ENCODE measurements at places on chromosomes 3 and 15.

DNA sequence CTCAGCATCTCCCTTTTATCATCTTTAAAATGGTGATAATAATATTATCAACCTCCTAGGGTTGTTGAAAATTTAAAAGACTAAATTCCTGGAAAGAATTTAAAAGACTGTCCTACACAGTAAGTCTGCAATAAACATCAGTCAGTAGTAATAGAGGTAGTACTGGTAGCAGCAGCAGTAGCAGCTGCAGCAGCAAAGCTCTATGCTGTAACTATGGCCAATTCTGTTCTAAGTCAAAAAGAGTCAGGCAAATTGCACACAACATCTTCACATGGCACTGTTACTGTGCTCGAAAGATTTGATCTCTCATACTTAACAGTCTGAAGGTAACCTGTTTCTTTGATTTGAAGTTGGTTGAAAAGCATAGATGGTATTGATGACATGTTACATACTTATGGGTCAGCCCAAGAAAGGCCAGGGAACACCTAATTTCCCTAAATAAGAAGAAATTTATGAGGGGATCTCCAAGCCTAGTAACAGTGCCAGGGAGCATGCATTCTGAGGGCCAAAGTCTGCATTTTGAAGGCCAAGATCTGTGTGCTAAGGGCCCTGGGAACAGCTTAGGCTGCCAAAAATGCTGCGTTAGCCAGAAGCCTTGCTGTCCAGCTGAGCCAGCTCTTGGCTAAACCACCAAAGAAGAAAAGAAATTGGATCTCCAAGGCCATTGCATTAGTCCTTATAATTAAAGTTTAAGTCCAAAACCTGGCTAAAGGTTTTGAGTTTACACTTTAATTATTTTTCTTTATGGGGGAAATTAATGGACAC lies 68.2 kb downstream of the SIDT1 start:
- no peak for DNase-seq

GRCh38 chr3:122200661-122201060 lies 17.2 kb downstream of the CASR start:
- DNase-seq: no peak

- no peak for DNase-seq
Observed at GRCh38 chr15:90400005-90400758, 12.1 kb downstream of the IQGAP1 start.

- no peak for DNase-seq
Observed at GRCh38 chr15:75943713-75944215, 40.1 kb downstream of the FBXO22 start.
